Activated CD4-positive, alpha-beta T cell treated with anti-CD3 and anti-CD28 coated beads, Interleukin-2, amount 10 ng/mL, durations not matched to agents 7 days and 5 days (primary cell): ENCODE measurements at places on chromosomes 5 and 9. TPM values are rescaled to one million over a fixed set of nuclear protein-coding genes. Genes with fewer than 3 reads are reported as not detected.

DNA sequence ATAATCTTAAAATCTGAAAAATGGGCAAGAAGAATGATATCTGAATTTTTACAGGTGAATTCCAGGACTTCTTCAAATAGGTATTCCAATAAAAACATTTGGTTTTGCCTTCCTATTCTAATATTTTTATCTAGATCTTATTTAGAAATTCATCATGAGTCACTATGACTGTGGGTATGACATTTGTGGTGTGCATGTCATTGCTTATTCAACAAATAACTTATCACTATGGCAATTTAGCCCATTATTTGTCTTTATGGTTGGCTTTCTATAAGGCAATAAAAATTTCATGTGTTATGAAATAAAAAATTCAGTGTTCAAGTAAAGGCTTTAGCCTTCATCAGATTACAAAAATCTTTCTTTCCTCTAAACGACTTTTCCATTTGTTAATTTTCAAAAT, 1139.6 kb upstream of the NUDT12 start:
- DNase-seq = no peak

- DNase-seq = no peak
These were observed 13.7 kb upstream of the TRIM32 start for GRCh38 chr9:116673375-116673774.

GRCh38 chr5:56282216-56282615, 49.1 kb upstream of the ANKRD55 start:
- no peak for DNase-seq

- DNase-seq = no peak
These were observed 29.9 kb upstream of the TCF7 start for GRCh38 chr5:134084570-134084969.

GRCh38 chr5:51466214-51466613, 83.0 kb downstream of the ISL1 start:
- DNase-seq = no peak

DNA sequence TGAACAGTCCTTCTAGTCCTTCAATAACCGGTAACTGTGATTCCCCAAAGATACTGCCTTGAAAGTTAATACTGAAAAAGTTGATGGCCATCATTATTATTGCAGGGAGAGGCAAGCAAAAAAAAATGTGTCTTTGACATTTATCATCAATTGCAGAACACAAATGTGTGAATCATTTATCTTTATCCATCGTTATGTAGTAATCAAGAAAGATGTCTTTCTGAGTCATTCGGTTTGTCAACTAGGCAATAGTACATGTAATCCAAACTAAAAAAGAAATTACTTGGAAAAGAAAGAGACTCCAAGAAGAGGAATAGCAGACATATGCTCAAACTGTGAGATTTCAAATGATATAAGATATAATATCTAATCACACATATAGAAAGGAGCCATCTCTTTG, 473.0 kb downstream of the CETN3 start:
- no peak for DNase-seq

DNA sequence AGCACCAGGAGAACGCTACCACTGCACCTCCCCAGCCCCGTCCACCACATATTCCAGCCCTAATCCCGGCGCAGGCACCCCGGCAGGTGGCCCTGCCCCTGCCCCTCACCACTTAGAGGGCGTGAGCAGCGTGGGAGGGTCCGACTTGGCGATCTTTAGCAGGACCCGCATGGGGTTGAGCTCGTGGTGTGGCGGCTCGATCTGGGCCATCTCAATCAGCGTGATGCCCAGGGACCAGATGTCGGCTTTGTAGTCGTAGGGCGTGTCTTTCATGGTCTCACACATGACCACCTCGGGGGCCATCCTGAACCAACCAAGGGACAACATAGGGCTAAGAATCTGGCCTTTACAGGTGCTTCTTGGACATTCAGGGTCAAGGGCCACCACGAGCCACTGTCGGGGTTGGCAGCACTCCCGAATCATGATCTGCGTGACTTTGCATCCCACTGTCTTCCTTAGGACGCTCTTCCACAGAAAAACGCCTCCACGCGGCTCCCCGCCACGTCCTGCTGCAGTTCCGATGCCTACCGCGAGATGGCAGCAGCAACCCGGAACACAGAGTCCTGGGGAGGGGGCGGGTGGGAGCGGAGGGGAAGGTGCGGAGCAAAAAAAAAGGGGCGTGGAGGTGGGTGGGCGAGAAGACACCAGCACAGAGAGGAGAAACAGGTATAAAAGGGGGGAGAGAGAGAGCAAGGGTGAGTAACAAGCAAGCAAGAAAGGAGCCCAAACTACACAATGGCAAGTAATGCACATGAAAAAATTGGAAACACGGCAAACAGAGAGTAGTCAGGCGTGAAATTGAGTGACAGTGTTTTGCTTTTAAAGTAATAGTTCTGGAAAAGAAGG, 81.3 kb downstream of the STK10 start:
- peak; percentile 67 for DNase-seq

GRCh38 chr5:44336708-44337107, 52.5 kb downstream of the FGF10 start:
- no peak for DNase-seq

DNA sequence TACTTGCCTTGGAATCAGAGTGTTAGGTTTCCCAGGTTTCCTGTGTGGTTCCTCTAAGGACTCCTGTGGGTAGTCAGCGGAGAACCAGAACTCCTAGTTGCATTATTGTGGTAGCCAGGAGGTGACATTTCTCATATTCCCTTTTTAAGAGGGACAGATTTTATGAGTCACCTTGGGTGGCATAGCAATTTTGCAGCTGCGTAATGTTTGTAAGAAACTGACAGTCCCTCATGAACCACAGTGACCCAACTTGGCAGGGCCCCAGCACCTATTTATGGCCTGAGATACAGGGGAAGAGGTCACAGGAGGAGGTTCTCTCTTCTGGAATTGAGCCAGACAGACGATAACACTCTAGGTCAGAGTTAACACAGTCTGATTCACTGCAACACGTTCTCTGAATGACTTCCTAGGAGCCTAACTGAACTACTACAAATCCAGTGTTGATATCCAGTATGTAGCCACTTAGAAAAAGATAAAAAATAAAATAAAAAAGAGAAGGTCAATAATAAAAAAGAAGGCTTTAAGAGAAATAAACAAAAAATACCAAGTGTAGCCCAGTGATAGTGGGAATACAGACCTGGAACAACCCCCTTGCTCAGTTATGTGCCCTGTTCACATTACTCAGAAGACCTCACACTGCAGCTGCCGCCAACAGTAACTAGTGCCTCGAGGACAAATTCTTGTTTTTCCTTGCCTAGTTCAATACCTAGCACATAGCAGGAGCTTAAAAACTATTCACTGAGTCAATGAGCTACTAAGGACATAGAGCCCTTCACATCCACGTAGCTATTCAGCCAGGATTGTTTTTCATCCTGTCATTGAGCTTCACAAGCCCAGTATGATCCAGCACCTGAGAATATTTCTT, 50.7 kb upstream of the VLDLR start:
- no peak for DNase-seq

GRCh38 chr5:119385136-119385535, 29.3 kb downstream of the TNFAIP8 start:
- no peak for DNase-seq

DNA sequence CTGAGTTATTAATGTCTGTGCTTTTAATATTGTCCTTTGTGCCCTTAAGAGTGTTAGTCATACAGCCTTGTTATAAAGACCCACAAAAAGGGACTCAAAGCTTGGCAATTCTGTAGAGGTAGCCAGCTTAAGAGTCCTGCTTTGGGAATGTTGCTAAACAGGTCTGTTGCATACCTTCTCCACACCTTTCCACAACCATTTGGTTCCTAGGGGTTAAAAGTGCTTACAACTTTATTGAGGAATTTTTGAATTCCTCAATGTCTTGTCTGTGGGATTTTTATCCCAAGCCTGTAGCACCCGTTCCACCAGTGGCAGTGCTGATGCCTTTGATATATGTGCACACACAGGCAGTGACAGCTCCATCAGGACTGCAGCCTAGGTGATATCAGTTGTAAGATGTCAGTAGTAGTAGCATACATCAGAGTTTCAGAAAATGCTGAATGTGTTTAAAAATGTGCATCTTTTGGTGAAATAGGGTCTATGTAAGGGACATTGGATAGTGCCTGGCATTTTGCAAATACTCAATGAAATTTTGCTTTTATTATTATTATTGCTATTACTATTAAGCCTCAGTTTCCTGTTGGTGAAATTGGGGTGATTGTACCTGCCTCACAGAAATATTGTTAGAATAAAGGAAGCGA, 68.5 kb downstream of the WWC1 start:
- DNase-seq = no peak

GRCh38 chr5:134437847-134438581, 26.3 kb upstream of the CDKN2AIPNL start:
- no peak for DNase-seq

TMED7 gene
- 45.7 TPM for total RNA-seq

- DNase-seq = no peak
These were observed 69.1 kb downstream of the GPR21 start for GRCh38 chr9:123102375-123103113.

DNA sequence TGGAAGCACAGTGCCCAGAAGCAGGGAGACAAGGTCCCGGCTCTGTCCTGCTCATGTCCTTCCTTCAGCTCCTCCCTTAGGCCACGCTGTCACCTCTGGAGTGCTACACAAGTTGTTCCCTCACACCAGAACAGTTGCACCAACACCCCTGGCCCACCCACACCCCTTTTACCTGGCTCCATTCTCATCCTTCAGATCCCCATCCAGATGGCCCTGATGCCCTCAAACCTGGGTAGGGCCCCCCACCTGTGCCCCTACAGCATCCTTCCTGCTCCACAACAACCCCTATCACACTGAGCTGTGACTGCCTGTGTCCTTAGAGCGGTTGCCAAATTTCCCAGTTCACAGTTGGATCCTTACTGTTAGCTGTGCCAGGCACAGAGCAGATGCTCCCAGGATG, 29.2 kb downstream of the ANKS6 start:
- DNase-seq = no peak

GRCh38 chr5:135966165-135966564, 11.4 kb upstream of the LECT2 start:
- DNase-seq = no peak

- DNase-seq = no peak
These were observed 35.5 kb downstream of the OR2Y1 start for GRCh38 chr5:180704362-180704761.
